ENCODE measurements at places on chromosomes 3 and 15.

- no peak for DNase-seq
These were observed 6.7 kb downstream of the RNU6-1 start for GRCh38 chr15:67832897-67833709.

DNA sequence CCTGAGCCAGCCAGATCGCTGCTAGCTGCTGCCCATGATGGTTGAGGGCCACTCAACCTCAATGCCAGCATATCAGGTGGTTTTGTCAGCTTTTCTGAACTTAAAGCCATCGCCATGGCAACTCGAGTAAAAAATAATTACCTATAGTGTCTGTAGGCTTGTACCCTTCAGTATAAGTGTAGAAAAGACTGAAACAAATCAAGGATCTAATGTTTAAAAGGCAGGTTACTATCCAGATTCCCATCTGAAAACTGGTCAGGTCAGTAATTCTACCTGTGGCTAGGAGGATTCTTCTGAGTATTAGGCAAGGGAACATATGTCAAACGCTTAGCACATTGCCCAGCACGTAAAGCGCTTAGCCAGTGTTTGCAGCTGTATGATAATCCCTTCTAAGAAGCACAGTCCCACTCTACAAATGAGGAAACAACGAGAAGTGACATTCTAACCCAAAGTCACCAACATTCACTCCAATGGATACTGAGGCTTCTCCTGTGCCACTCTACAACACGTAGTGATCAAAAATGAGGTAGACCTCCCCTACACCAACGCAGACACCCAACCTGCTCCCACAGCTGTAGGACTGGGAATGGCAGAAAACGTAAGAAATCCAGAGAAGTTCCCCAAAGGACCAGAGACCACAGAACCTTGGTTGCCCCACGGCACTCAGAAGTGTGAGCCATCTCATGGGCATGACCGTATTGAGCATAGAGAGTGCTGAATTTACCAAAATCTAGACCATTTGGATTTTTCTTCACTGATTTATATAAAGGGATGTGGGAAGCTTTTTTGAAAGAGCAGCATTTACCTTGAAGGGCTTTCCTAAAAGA is 55.3 kb downstream of the SLTM start:
- no peak for DNase-seq

DNA sequence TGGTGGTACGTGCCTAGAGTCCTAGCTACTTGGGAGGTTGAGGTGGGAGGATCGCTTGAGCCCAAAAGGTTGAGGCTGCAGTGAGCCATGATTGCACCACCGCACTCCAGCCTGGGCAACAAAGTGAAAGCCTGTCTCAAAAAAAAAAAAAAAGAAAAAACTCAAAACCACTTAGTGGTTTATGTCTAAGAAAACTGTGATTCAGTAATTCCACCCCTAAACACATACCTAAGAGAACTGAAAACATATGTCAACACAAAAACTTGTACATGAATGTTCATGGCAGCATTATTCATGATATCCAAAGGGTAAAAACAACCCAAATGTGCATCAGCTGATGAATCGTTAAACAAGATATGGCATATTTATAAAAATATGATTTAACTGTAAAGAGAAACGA is 14.3 kb downstream of the SPG21 start:
- DNase-seq, result no peak

DNA sequence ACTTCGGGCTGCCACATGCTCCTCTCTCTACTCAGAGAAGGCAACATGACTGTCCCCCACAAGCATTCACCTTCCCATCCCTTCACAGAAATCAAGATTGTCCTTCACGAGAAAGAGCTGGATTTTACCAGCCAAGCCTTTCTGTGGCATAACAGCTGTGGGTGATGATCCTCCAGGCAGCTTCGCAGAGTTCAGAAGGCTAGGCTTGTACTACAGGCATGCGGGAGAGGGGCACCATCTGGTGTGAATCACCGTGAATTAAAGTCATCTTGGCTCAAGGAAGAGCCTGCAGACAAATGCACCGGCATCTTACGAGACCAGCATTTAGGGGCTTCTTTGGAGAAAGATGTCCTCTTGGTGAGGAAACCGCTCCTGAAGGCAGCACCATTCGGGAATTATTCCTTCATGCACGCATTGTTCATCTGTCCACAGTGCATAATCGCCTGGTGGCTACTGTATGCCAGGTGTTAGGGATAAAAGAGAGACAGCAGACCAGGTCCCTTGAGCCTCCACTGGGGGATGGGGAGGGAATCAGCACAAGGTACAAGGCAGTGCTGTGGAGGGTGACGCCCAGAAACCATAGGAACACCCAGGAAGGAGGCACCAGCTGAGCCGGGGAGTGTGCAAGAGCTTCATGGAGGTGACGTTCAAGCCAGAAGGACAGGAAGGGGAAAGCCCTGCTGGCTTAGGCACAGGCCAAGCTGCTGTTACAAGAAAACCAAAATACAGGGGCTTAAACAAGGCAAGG is 108.6 kb downstream of the TMEM266 start:
- no peak for DNase-seq

- peak; percentile 25 for DNase-seq
These were observed 9.4 kb downstream of the SLC51B start for GRCh38 chr15:65054333-65055200.

DNA sequence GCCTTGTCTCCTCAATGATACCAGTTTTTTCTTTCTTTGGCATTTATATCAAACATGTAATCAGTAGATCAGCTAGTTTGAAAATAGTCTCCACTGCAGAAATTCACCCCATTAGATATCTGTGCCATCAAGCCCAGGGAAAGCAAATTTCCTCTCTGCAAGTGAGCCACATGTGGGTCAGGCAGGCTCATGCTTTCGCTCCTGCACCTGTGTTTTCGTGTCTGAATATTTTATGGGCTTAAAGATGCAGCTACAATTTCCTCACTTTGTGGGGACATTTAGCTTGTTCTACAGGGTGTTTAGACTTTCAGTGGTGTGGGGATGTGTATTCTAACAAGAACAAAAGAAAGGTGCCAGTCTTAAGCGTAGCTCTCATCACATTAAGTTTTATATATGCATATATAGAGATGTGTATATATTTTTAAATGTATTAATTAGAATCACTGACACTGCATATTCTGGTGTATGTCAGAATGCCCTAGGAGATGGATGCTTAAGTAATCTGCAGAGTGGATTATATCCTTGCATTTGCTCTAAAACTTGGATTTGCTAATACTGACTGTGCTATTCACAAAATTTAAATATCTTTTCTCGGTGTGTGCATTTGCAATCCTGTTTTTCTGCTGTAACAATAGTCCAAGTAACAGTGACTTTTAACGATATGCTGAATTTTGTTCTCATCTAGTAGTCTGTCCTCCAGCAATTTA is 372.6 kb downstream of the PTPRG start:
- DNase-seq, result no peak

- DNase-seq, result no peak
These were observed 78.3 kb downstream of the SMAD6 start for GRCh38 chr15:66780172-66780972.

GRCh38 chr15:99120050-99120777 is 15.3 kb downstream of the SYNM start:
- no peak for DNase-seq

- no peak for DNase-seq
These were observed 48.0 kb upstream of the UBP1 start for GRCh38 chr3:33488246-33488645.

GRCh38 chr15:80259942-80260510 is 8.0 kb upstream of the CTXND1 start:
- no peak for DNase-seq

DNA sequence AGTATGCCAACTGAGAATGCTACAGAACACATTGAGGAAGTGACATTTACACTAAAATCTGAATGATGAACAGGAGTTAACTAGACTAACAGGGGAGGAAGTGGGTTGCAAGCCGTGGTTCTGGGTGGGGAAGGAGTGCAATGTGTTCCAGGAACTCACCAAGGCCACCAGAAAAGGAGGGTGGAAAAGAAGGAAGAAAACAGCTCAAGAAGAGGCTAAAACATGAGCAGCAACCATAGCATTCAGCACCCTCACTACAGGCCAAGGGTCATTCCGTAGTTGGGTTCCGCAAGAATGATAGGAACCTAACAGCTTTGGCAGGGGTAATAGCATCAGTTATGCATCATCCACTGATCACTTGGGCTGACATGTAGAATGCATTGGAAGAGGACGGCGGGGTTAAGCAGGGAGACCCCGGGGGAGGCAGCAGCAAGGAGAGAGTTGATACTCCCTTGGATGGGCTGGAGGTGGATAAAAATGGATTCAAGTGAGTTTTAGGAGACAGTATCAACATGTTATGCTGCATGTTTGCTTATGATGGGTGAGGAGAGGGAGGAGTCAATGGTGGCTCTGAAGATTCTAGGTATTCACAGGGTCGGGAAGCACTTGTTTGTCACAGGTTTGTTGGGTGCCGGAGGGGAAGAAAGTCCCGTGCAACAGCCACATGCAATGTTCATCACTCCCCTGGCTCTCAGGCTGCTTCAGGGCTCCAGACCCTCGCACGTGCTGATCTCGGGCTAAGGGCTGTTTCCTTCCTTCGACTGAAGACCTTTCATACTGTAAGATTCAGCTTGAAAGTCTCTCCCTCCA is 53.2 kb downstream of the LIPC start:
- peak; percentile 74 for DNase-seq

DNA sequence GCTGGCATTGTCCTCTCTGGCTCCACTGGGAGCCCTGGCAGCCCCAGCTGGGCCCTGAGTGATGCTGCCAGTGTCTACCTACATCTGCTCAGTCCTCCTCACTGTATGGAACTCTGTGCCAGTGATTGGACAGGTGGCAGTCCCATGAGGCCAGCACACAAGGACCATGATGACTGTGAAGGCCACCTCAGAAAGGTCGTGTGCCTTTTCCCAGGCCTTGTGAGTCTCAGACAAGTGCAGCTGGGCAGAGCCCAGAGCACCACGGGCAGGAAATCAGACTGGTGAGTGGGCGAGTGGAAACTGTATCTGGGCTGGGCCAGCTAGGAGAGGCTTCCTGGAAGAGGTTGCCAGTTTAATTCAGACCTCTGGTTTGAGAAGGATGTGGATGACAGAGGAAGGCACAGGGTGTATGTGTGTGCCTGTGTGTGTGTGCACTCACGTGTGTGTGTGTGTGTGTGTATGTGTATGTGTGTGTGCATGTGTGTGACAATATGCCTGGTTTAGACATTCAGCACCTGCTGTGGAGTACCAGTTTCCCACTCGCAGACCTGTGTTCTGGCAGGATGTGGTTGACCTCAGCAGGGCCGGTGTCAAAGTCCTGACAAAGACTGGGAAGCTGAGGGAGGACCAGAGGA is 7.0 kb downstream of the MAPKAPK3 start:
- DNase-seq, result no peak

DNA sequence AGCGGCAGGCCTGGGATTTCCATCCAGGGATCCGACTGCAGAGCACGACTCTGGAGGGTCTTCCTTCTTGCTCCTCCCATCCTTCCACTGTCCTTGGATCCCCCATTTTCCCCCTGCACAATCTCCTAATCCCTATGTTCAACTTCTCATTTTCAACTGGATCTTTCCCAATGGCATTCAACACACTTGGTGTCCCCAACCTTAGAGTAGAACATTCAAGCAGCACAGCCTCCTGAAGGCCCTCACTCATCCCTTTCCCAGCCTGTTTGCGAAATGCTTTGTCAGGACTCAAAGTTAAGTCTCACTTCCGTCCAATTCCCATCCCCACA is 32.3 kb downstream of the RPN1 start:
- no peak for DNase-seq
